ENCODE measurements at places on chromosomes 4 and X. TPM values are rescaled to one million over a fixed set of nuclear protein-coding genes. Genes with fewer than 3 reads are reported as not detected.

- DNase-seq: no peak
- no peaks in the 10 kb centered on the region for H3K36me3 ChIP-seq
- H3K27ac ChIP-seq: no peak overlapping the region
- H3K4me3 ChIP-seq: no peak overlapping the region
- H3K27me3 ChIP-seq: no peaks in the 10 kb centered on the region
Observed at GRCh38 chr4:153528705-153529485, 62.7 kb downstream of the TMEM131L start.

- H3K4me3 ChIP-seq: no peak overlapping the region
- no peaks in the 10 kb centered on the region for H3K27me3 ChIP-seq
Observed at GRCh38 chr4:135917011-135917410, 1615.3 kb downstream of the PCDH18 start.

The BEX4 gene
- total RNA-seq: 7.6 TPM

The PLP1 gene
- 0.67 TPM for total RNA-seq

All from pancreas (tissue), 10 donors.